ENCODE measurements at places on chromosomes 7 and 10. TPM values are rescaled to one million over a fixed set of nuclear protein-coding genes. Genes with fewer than 3 reads are reported as not detected.

CALY gene
- total RNA-seq = 36.4 TPM

NOS3 gene
- 2.5 TPM for total RNA-seq

ZCCHC24 gene
- total RNA-seq = 15.2 TPM

AGR3 gene
- total RNA-seq = not detected

TDRD1 gene
- 1.4 TPM for total RNA-seq

ELN gene
- total RNA-seq = 33.2 TPM

CYP26C1 gene
- 0.23 TPM for total RNA-seq

SCART1 gene
- total RNA-seq = 1.2 TPM

CTAGE4 gene
- 1.2 TPM for total RNA-seq

ADCY1 gene
- 107 TPM for total RNA-seq

GNGT1 gene
- not detected for total RNA-seq

OSBPL3 gene
- 4.8 TPM for total RNA-seq

HOXA10 gene
- not detected for total RNA-seq

PLPP4 gene
- 29.1 TPM for total RNA-seq

CARD11 gene
- total RNA-seq = 0.46 TPM

ZNF804B gene
- total RNA-seq = 8.3 TPM

COMTD1 gene
- 16.1 TPM for total RNA-seq

RADIL gene
- 6.2 TPM for total RNA-seq

PDGFA gene
- 52.6 TPM for total RNA-seq

RFC2 gene
- 27.7 TPM for total RNA-seq

ATP5MK gene
- total RNA-seq = 197 TPM

ASZ1 gene
- total RNA-seq = not detected

LLCFC1 gene
- not detected for total RNA-seq

C1GALT1 gene
- 27.7 TPM for total RNA-seq

ZP3 gene
- total RNA-seq = 1.4 TPM

OR2A1 gene
- not detected for total RNA-seq

SH3PXD2A gene
- total RNA-seq = 10.8 TPM

CRHR2 gene
- total RNA-seq = 1.6 TPM

AQP1 gene
- total RNA-seq = 7.6 TPM

MEPCE gene
- 27.9 TPM for total RNA-seq

ZNF117 gene
- total RNA-seq = 38.8 TPM

Measured in diencephalon (tissue), 1 donor.